ENCODE measurements at places on chromosomes 3 and 15.

DNA sequence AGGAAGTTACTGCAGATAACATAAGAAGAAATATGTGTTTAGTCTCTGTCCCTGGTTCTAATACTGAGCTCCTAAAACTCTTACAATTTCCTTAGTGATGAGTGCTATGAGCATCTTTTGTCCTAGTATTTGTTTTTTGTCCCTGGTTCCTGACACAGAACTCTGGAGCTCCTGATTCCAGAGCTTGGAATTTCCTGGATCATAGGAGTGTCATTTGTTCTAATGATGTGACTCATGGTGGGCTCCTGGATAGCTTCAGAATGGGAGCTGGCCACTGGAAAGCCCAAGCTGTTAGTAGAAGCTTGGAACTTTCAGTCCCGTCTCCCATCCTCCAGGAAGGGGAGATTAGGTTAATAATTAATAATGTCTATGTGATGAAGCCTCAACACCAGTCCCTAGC lies 98.2 kb downstream of the CNTN6 start:
- DNase-seq = peak; percentile 59

- no peak for DNase-seq
Measured at GRCh38 chr3:52533623-52534280, at the start of gene NT5DC2. TSS of gene NT5DC2 (minus strand) at chr3:52533857. CDS start at chr3:52533737, 120 bp downstream.

- DNase-seq = no peak
Measured at GRCh38 chr3:117558681-117559080, 849.1 kb downstream of the TUSC7 start.

DNA sequence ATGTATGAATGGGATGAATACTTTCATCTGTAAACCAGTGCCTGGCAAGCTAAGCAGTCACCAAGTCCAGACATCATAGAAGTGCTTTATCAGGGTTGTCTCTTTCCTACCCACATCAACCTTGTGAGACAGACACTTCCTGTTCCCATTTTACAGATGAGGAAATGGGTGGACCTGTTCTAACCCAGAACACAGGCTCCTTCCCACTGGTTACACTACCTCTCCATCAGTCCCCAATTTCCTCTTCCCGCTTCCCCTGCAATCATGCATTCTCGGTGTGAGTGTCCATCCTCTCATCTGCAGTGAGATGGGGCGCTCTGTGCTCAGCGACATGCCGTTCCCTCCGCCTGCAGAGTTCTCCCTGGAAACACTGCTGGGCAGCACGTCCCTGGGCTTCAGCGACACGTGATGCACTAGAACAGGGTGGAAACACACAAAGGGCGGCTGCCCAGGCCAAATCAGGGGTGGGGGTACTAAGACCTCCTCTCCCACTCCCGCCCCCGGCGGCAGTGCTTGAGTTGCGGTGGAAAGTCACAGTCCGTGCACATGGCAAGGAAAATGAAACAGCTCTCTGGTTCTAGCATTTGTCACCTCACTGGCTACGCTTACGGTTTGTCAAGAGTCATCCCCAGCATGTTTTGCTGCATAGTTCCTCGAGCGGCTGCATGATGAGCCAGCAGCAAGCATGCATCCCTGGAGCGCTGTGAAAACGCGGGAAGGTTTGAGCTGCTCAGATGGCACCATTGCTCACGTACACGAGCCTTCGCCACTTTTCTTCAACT lies 201.1 kb downstream of the ADAMTS17 start:
- DNase-seq = no peak

DNA sequence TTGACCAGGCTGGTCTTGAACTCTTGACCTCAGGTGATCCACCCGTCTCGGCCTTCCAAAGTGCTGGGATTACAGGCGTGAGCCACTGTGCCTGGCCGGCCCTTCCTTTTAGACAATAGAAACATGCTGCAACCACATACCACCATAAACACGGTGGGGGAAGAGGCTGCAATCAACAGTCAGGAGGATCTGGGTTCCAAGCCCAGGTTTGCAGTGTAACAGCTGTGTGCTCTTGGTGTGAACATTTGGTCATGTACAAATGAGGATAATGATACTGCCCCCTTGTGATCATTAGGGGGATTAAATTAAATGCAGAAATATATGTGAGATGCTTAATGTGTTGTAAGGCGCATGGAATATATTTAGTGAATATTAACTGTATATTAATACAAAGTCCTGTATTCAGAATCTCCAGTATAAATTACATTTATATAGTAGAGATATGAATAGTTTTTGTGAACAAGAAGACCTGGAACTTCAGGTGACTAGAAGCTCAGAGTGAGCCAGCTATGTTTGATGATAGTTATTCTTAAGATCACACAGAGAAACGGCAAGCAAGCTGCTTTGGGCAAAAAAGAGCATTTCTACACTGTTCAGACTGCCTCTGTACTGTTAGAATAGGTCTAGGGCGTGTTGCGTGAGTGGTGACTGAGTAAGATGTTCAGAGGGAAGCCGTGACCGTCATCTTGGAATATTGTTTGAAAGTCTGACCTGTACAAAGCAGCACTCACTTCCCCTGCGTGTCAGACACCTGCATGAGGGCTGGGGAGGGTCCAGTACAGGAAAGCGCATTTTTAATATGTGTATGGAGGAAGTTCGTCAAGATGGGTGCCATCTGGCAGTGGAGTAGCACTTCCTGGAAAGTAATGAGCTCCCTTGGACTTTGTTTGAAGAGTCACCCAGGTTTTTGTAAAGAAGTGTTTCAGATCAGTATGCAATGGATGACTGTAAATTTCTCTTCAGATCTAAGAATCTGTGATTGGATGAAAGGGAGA lies 125.8 kb downstream of the PGPEP1L start:
- DNase-seq = no peak

DNA sequence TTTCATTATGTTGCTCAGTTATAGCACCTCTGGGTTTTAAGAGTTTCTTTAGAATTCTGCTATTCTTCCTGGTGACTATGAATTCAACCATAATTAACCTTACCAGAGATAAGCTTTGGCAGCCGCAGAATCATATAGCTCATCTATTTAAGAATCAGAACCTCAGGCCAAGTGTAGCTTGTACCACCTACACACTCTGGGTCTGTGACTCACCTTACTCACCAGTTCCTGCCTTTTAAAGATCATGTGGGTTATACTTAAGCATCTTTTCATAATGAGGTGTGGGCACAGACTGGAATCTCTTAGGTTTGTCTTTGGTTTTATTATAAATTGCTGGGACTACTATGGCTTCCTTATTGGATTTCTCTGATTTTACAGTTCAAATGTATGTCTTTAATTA lies 21.9 kb downstream of the CDV3 start:
- DNase-seq = no peak
